ENCODE measurements at places on chromosomes 2 and 18.

- no peak for DNase-seq
Observed at GRCh38 chr2:237309416-237309815, 104.5 kb downstream of the COL6A3 start.

- DNase-seq = no peak
Observed at GRCh38 chr2:59884166-59884565, 669.3 kb downstream of the BCL11A start.

- no peak for DNase-seq
Observed at GRCh38 chr2:221943076-221943810, 355.6 kb downstream of the PAX3 start.

DNA sequence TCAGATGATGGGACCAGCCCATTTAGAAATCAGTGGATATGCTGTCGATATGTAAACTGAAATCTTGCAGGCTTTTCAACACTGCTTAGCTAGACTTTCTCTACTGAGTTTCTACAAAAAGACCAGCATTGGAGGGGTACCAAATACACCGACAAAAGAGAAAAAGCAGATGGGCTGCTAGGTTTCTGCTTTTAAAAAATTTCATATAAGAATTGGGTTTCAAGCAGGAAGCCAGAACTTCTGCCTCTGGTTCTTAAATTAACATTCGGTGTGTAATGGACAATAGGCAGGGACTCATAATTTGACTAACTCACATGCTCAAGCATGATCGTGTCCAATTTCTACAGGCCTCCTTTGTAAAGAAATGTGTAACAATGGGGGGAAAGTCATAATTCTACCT lies 3.1 kb downstream of the ARL4C start:
- DNase-seq = no peak

GRCh38 chr2:29485631-29486030 lies 370.4 kb downstream of the CLIP4 start:
- DNase-seq = no peak

GRCh38 chr2:174617718-174618117 lies 20.1 kb upstream of the WIPF1 start:
- no peak for DNase-seq

GRCh38 chr2:154556146-154556545 lies 142.3 kb upstream of the KCNJ3 start:
- no peak for DNase-seq

DNA sequence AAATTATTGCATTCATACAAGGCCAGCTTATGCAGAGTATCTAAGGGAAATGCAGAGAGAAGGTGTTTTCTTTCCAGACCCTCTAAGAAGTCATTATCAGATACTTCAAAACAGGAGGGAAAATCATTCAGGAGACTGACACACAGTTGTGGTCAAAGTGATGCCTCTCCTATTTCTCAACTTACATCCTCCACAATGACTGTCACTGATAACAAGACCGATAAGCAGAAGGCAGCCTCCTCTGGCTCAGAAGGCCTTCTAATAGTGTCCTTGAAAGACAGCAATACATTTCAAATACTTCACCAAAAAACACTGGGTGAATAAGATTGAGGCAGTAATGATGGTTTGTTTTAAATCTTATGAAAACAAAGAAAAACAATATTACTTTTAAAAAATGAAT lies 199.7 kb downstream of the PIEZO2 start:
- no peak for DNase-seq

DNA sequence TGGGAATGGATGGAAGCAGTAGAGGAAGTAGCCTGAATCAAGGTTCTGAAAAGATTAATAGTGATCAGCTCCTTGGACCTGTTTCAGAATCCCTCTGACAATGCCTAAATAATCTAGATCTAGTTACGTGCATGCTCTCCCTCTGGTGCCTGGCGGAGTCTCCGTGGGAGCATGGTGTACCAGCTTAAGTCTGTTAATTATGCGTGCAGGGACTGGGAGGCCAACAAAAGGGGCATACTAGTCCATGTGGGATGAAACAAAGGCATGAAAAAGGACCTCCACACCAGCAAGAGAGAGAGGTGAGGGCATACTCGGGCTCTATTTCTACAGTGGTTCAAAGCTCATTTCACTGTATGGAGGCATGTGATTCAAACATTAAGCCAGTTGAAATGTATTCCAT lies 200.3 kb downstream of the DPP4 start:
- DNase-seq = no peak

- DNase-seq = no peak
Observed at GRCh38 chr2:68366083-68366560, 1.0 kb downstream of the PLEK start.

DNA sequence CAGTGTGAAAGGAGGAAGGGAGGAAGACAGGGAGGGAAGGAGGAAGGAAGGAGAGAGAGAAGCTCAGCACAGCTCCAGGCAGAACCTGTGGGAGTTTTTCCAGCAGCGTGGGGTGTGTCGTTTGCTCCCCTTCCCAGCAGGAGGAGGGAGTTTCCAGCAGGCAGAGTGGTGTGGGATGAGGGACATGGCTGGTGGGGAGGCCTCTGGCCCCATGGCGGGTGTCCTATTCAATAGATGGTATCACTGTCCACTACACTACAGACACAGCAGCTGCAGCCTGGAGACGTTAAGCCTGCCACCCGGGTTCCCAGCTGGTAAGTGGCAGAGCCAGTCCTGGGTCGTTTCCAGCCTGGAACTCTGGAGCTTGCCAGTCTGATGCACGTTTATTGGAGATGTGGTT lies 44.7 kb downstream of the GLI2 start:
- DNase-seq = no peak

- DNase-seq = no peak
Observed at GRCh38 chr2:98395977-98396376, 48.7 kb upstream of the INPP4A start.

GRCh38 chr18:29176681-29177080 lies 999.8 kb upstream of the CDH2 start:
- no peak for DNase-seq

- DNase-seq = no peak
Observed at GRCh38 chr2:9686061-9686460, 55.3 kb upstream of the YWHAQ start.

DNA sequence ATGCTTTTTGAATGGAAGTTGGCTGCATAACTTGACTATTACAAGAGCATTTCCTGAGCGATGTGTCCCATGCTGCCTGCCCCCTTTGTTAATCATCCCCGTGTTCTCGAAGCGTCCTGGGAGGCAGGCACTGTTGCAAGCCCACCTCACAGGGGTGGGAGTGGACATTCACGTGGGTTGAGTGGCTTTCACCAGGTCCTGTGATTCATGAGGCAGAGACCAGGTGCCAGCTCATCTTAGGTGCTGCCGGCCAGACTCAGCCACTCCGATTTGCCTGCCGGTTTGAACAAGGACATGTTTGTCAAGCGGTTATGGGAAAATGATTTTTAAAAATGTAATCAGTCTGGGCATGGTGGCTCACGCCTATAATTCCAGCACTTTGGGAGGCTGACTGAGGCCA lies 112.5 kb downstream of the ZNF532 start:
- no peak for DNase-seq

- DNase-seq = no peak
Observed at GRCh38 chr2:98932778-98933343, 3.2 kb downstream of the CRACDL start.

- DNase-seq = no peak
Observed at GRCh38 chr2:178420463-178420999, 30.4 kb downstream of the PRKRA start.

- DNase-seq = no peak
Observed at GRCh38 chr2:175567435-175568061, 386.0 kb upstream of the ATP5MC3 start.

DNA sequence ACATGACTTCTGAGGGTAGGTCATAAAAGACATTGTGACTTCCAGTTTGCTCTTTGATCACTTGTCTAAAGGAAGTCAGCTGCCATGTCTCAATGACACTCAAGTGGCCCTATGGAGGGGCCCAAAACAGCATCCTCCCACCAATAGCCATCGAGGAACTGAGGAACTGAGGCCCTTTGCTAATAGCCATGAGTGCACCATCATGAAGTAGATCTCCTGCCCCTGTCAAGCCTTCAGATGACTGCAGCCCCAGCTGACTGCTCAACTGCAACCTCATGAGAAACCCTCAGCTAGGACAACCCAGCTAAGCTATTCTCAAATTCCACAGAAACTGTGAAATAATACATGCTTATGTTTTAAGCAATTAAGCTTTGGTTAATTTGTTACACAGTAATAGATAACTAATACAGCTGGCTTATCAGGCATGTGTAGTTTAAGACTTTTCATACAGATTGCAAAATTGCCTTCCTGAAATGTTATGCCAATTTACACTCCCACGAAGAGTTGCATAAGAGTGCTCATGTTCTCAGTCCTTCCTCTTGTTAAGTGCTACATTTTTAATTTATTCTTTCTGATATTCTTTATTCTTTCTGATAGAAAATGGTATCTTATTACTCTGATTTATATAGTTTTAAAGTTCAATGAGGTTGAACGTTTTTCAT lies 105.6 kb upstream of the NDUFV2 start:
- DNase-seq = no peak

DNA sequence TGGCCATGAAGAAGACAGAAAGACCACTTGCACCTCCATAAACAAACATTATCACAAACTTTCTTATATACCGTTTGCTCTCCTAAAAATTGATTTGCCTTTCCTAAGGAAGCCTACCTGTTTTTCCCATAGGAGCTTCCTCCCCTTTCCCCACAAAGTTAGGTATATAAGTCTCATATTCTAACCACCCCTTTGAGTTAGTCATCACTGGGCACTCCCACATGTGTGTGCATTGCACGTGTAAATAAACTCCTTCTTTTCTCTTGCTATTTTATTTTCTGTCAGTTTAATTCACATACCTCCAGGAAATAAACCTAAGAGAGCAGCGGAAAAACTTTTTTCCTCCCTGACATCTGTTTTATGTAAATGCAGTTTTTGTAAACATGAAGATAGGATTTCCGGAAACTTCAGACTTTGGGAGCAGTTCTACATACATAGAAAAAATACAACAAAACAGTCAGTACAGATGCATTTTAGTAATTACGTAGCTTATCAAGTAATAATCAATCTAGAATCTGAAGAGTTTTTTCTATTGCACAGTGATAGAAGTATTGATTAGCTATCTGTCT lies 46.6 kb downstream of the PLCL1 start:
- DNase-seq = no peak

- DNase-seq = no peak
Observed at GRCh38 chr18:8623549-8624106, 14.4 kb downstream of the RAB12 start.

GRCh38 chr2:169692718-169693117 lies 1.5 kb downstream of the CFAP210 start:
- DNase-seq = no peak

DNA sequence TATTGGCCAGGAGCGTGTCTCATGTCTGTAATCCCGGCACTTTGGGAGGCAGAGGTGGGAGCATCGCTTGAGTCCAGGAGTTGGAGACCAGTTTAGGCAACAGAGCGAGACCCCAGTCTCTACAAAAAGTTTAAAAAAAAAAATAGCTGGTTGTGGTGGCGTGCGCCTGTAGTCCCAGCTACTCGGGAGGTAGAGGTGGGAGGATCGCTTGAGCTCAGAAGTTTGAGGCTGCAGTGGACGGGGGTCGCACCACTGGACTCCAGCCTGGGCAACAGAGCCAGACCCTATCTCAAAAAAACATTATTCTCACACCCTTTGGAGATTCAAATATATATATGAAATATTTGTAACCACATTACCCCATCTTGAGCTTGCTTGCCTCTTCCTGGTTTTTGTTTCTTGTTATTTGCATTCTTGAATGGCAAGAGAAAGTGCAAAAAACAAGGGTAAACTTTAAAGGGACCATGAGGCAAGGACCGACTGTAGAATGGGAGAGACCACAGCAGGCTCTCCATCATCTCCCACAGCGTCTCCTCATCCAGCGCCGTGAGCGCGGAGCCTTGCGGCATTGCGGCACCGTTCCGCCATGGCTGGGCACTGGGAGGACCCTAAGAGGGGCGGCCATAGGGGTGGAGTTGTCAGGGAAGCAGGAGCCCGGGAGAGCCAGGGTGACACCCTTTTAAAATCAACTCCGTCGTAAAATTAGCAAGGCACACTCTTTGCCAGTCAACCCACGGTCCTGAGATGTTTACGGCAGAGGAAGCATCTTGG lies 1.4 kb downstream of the ELP2 start:
- DNase-seq = no peak

DNA sequence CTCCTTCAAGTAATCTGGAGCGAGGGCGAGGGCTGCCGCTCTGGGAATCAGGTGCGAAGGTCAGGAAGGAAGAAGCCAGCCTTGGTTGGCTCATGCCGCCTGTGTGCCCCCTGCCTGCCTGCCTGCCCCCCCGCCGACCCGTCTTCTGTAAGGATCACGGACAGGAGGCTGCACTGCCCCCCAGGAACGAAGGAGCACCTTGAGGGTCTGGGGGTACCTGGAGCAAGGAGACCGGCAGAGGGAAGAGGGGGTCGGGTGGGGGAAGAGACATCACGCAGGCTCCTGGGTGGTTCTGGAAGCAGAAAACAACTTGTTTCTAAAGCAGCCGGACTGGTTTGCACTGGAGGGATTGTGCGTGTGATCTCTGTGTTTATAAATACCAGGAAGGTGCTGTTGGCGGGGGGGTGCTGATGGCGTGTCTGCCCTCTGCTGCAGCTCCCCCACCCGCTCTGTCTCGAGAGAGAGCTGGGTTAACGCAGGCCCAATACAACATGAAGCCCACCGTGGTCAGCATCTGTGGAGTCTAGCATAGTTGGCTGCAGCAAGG lies 1.7 kb downstream of the FOSL2 start:
- no peak for DNase-seq

- DNase-seq = no peak
Observed at GRCh38 chr2:37812414-37812813, 112.7 kb upstream of the RMDN2 start.

DNA sequence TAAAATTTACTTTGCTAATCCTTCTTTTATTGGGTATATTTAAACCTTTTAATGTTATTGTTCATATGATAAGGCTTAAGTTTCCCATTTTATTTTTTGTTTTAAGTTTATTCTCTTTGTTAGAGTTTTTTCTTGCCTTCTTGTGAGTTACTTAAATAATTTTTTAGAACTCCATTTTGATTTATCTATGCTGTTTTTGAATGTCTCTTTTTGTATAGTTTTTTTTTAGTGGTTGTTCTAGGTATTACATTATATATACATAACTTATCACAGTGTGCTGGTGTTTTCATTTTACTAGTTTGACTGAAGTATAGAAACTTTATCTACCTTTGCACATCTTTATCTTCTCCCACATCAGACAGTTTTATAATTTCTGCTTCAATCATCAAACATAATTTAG lies 49.4 kb upstream of the TGFA start:
- DNase-seq = no peak
